ENCODE measurements at places on chromosomes 2 and 18. TPM values are rescaled to one million over a fixed set of nuclear protein-coding genes. Genes with fewer than 3 reads are reported as not detected.

DNA sequence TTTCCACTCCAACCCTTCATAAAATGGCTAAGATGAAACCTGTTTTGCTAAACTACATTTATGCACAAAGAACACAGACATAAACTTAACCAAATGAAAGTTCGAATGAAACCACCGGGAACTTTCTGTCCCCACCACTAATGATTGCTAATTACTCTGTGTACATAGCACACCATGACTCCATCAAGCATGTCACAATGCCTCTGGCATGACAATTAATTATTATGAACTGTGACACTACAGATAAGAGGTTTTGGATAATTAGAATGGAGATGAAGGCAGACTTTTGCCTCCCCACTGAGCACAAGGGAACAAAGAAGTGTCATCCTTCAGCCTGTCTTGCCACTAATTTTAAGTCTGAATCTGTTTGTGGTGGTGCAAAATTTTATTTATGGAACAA lies 1.5 kb downstream of the DAPL1 start:
- no peak for DNase-seq

Gene TXNDC2
- total RNA-seq: not detected

DNA sequence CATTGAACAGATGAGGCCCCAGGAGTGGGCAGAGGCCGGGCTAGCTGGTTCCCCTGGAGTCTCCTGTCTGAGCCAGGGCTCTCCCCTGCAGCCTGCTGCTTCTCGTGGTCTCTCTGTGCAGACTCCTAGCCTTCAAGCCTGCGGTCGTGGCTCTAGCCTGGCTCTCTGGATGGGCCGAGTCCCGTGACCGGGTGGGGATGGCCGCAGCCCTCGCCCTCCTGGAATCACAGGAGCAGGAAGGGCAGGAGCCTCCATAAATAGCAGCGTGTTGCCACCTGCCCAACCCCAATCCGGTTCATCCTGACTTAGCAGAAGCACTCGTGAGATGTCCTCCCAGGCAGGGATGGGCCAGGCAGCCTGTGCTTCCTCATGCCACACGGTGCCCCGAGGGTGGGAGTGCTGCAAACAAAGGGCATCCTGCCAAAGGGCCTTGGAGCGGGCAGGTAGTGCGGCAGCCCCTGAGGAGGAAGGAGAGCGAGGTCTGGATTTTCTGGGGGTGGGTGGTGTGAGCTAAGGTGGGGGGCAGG lies 43.9 kb downstream of the FOSL2 start:
- peak; percentile 64 for DNase-seq

DNA sequence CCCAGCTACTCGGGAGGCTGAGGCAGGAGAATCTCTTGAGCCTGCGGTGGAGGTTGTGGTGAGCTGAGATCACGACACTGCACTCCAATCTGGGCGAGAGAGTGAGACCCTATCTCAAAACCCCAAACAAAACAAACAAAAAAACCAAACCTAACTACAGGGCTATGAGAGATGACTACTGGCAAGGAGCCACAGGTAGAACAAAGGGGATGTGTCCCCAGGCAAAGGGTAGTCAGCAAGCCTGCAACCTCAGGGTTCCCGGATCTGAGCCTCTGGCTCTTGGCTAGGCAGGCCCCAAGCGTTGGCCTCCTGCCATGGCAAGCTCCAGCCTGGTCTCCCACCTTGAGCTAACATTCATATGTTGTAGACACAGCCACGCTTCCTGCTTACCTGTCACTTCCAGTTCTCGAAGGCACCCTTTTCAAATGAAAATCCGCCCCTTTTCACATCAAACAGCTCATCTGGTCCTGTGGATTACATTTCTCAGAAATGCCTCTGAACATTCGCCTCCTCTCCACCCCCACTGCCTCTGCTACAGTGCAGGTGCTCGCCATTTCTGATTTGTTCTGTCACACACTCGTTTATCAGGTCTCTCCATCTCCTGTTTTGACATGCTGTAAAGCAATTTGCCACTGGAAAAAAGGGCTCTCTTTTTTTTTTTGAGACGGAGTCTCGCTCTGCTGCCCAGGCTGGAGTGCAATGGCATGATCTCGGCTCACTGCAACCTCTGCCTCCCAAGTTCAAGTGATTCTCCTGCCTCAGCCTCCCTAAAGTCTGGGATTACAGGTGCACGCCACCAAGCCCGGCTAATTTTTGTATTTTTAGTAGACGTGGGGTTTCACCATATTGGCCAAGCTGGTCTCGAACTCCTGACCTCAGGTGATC lies 13.1 kb upstream of the ACTR3 start:
- no peak for DNase-seq

- no peak for DNase-seq
Measured at GRCh38 chr2:161938335-161938734, 135.7 kb downstream of the DPP4 start.

Gene RUFY4
- total RNA-seq: 0.16 TPM

Gene ASAP2
- 25.1 TPM for total RNA-seq

GRCh38 chr2:199055336-199055735 lies 402.4 kb downstream of the SATB2 start:
- DNase-seq: no peak

DNA sequence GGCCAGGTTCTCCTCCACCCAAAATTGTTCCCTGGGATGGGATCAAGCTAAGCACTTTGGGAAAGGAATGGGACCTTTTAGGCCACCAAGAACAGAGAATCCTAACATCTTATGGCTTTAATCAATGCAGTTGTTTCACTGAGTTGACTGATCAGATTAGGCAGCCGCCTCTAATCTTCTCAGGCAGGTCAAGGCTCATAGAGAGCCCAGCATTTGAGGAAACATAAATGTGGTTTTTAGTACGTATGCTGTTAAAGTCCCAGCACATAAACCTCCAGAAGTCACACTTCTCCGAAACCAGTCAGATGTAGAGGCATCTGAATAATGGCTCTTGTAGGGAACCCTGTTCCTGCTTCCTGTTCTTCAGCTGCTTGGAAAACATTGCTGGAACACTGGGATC lies 99.5 kb upstream of the RMDN2 start:
- no peak for DNase-seq

DNA sequence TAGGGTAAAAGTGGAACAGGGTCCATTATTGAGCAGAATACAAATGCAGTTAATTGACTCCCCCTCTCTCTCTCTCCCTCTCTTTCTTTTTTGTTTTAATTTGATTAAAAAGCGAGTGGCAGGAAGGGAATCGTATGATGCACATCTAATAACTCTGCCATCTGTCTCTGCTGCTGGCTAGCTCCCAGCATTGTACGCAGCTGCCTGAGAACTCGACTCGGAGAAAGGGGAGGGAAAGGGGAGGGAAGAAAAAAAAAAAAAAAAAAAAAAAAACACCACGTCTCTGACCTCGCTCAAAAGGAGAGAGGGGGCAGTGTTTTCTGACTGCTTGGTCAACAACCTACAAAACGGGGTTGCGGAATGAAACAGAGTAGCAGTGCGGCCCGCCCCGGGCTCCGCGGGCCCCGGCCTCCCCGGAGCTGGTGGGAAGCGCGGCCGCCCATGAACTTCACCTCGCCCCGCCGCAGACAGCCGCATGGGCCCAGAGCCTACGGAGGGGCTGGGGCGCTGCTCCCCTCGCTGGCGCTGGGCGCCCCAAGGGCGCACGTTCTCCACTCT lies 265.7 kb downstream of the TCF4 start:
- peak; percentile 96 for DNase-seq

DNA sequence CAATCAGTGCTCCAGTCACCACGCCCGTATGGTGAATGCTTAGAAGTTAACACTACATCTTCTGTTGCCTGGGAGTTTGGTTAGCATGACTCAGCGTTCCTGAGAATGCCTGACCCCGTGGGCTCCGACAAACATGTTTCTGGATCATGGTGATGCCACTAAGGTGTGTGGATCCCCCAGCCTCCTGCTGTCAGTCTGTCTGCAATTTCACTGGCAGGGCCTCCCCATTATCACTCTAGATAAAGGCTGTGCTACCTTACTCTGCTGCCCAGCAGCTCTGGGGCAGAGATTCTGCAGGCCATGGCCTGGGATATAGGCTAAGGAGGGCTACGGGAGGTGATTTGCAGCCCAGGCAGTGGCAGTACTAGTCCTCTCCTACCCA lies 66.0 kb downstream of the STPG4 start:
- DNase-seq: no peak

Gene HES6
- total RNA-seq: 16.3 TPM

GRCh38 chr2:119859528-119859927 lies 99.8 kb downstream of the PTPN4 start:
- DNase-seq: no peak

GRCh38 chr2:33104052-33104623 lies 157.4 kb downstream of the LTBP1 start:
- DNase-seq: no peak

Gene CRACDL
- total RNA-seq: 0.82 TPM

- no peak for DNase-seq
Measured at GRCh38 chr18:58052960-58053359, 8.9 kb downstream of the NEDD4L start.

GRCh38 chr18:27206411-27206810 lies 21.3 kb upstream of the CHST9 start:
- DNase-seq: no peak

DNA sequence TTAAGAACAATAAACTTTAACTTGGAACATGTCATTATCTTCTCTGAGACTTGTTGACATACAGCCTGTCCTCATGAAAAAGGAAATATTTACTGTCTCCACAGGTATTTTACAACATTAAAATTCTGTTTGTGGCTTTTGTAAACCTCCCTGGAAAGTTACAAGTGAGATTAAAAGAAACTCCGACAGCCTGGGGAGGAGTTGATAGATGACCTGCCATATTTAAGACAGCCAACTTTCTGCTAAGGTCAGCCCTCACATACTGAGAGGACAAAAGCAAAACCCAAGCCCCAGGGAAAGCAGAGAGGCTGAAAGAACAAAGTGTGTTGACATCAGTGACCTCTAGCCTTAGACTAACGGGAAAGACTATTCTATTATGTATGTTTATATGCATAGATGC lies 350.2 kb downstream of the RIT2 start:
- DNase-seq: no peak

Gene ITPRIPL1
- total RNA-seq: 0.83 TPM

DNA sequence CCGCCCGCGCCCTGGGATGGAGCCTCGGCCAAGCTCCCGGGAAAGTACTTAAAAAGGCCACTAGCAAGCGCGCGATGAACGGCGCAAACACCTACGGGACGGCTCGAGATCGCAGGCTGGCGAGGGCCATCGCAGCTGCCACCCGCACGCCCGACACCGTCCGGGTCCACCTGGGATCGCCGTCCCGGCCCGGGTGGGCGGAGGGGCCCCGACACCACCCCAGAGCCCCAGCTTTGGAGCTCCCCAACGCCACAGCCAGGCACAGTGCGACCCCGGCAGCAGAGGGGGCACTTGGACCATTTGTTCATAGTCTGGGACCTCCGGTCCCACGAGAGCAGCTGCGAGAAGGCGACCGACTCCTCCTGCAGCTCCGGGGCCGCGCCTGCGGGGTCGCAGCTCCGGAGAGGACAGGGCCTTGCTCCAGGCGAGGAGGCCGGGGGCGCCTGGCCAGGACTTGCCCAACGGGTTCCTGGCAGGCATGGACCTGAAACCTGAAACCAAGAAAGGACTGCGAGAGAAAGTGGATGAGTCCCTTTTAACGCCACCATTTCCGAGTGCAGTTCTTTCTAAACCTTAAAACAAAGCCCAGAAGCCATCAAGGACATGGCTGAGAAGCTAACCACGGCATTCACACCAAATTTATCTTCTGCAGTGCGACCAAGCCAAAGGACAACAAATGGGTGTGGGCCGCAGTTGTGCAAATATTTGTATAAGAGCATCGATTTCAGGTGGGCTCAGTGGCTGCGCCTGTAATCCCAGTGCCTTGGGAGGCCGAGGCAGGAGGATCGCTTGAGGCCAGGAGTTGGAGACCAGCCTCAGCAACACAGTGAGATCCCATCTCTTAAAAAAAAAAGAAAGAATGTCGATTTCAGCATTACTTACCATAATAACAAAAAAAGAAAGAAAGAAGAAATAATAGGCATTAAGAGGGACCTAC lies 54.0 kb upstream of the IMP4 start:
- DNase-seq: no peak

- DNase-seq: no peak
Measured at GRCh38 chr2:122507261-122507660, 751.8 kb downstream of the TSN start.

Gene ATP8B1
- 18.0 TPM for total RNA-seq

DNA sequence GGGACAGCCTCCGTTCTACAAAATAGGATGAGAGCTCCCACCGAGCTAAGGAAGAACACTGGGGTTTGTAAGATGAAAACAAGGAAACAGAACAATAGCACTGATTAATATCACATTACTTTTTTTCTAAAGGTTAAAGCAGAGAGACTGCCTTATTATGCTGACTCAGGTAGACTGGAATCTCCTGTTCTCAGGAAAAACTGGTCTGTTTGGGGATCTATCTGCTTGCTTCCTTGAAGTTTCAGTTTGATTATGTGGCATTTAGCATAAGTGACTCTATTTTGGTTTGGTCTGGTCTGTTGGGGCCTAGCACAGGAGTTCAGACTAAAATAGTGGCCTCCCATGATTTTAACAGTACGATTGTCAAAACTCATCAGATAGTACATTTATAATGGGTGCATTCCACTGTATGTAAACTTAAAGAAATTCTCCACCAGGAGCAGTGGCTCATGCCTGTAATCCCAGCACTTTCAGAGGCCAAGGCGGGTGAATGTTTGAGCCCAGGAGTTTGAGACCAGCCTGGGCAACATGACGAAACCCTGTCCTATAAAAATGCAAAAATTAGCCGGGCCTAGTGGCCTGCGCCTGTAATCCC lies 64.1 kb upstream of the NDUFV2 start:
- DNase-seq: no peak

DNA sequence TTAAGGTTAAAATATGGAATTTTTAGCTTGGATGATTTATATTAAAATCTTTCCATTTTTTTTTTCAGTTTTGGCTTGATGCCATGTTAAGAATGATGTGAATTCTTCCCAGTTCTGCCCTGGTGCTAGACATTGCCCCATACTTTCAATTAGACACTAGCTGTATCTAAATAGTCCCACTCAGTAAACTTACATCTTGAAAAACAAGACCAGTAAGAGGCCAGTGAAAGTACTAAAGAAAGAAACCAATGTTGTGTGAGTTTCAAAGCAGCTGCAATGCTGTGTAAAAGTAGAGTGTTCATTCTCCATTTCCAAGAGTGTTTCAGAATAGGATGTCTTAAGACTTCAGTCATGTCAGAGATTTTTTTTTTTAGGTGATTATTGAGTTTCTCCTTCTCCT lies 40.0 kb upstream of the CYBRD1 start:
- DNase-seq: no peak

Gene ZBTB7C
- total RNA-seq: 0.71 TPM

DNA sequence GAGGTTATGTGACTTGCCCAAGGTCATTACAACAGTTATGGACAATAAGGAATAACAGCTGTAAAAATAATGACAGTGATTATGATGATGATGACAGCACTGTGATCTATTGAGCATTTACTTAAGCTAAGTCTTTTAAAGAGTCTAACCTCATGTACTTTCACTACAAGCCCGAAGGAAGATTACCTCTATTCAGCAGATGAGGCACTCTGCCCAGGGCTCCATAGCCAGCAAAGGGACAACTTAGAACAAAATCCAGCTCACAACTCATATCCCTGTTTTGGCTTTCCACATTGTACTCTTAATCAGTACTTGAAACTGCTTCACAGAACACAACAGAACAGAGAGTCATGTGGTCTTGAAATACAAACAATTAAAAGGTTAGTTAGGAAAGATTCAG lies 290.2 kb downstream of the ZNF385B start:
- DNase-seq: no peak

Gene SCYGR4
- total RNA-seq: not detected
